Activated naive CD8-positive, alpha-beta T cell treated with anti-CD3 and anti-CD28 coated beads, Interleukin-2, amount 10 ng/mL, durations not matched to agents 7 days and 5 days (primary cell): ENCODE measurements at places on chromosomes 16 and 17. TPM values are rescaled to one million over a fixed set of nuclear protein-coding genes. Genes with fewer than 3 reads are reported as not detected.

The TSPOAP1 gene
- 77.7 TPM for total RNA-seq

The PDILT gene
- not detected for total RNA-seq

The SOCS1 gene
- 176 TPM for total RNA-seq

The SPIRE2 gene
- 1.8 TPM for total RNA-seq

The SHISA6 gene
- not detected for total RNA-seq

The CCL18 gene
- total RNA-seq, result not detected

The PTX4 gene
- total RNA-seq, result not detected
